ENCODE measurements at places on chromosomes 11 and 22.

GRCh38 chr11:122048401-122048800 is 67.6 kb downstream of the BLID start:
- no peak for DNase-seq

GRCh38 chr22:32422062-32422461 is 10.0 kb upstream of the RTCB start:
- no peak for DNase-seq

GRCh38 chr11:119496469-119496868 is 73.5 kb upstream of the THY1 start:
- no peak for DNase-seq

DNA sequence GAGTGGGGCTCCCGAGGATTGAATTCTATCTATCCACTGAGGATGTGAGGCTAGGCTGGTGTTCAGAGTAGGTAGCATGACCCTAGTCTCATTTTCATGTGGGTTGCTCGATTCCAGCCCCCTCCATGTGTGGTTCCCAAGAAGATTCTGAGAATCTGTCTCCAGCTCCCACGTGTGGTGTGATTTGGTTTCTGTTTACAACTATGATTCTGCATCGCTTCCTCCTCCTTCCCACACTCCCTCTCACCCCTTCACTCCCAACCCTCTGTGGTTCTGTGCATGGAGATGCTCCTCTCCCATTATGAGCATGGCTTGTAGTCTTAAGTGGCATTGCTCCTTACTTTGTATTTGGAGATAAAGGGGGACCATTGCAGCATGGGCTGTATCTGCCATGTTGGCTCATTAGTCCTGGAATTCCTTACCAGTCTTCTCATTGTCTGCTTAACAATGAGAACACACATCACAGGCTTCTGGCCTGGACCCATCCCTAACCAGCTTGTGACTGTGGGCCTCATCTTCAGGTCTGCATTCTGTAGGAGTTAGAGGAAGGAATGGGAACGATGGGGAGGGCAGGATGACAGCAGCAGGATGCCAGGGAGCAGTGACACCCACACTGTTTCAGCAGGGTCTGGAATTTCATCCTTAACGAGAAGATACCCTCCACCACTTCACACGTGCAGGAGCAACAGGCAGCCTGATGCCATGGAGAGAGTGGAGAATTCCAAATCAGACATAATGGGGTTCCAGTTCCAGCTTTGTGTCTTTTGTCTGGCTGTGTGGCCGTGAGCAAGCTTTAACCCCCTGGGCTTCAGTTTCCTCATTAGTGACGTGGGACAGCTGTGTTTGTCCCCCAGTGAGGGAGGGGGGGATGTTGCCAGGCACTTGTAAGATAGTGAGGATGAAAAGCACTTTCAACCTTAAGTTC is 86.0 kb downstream of the CCDC81 start:
- DNase-seq = no peak

DNA sequence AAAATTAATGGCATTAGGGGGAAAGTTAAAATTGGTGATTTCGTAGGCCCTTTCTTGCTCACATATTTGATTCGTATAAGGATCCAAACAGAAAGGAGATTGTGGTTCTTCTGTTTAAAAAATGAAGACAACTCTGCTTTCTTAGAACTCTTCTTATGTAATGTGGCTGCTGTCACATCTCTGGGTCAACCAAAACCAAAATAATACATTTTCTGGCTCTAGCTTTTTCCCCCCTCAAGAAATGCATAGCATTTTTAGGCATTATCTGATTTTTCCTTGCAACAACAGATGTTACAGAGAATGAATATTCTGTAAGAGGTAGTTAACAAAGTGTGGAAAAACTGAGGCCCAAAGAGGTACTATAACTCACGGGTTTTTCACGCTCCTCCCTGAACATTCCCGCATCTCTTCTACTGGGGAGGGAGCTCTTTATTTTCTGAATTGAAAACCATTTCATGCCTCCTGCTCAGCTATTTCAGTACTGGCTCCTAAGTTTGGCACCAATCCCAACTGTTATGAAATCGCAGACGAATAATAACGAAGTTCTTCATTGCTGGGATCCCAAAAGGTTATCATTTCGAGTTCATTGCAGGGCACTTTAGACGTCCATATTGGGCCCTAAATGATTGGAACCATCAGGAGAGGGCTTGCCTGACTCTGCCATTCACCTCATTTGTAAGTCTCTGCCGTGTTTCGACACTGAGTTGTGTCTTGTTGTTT is 17.1 kb downstream of the GRAP2 start:
- DNase-seq = no peak

DNA sequence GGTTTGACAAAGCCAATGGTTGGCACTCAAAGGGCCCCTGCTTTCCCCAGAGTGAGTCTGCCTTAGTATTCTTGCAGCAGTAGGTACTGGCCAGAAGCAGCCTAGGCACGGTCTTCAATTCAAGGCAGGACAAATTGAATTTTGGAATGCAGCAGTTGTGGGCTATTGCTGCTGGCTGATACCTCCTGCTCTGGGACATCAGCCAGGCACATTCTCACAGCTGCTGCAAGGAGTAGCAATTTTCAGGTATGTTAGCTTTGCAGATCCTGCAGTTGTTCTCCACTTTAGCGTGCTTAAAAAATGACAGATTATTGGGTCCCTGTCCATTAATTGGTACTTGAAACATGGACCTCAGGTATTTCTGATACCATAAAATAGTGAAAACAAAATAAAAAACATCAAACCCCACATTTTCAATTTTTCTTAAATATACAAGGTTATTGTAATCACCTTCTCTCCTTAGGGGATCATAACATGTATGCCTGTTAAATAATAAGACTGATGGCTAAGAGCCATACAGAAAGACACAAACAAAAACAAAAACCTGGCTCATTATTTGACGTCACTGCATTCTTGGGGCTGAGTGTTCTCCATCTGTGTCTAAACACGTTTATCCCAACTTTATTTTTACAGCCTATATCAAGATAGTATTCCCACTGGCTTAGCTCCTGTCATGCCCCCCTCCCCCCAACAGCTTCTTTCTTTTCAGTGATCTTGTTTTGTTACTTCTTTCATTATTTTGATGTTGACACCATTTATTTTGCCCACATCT is 85.1 kb upstream of the CARD18 start:
- no peak for DNase-seq

GRCh38 chr22:50102946-50103345 is 13.1 kb downstream of the MOV10L1 start:
- DNase-seq = peak; percentile 16

- no peak for DNase-seq
Measured at GRCh38 chr11:114984611-114985163, 306.4 kb downstream of the NXPE2 start.

GRCh38 chr11:67266449-67267187 is at the start of gene GRK2:
GRK2 (plus strand) TSS chr11:67266473; CDS start chr11:67266700, 227 bp downstream.
- peak; percentile 78 for DNase-seq

DNA sequence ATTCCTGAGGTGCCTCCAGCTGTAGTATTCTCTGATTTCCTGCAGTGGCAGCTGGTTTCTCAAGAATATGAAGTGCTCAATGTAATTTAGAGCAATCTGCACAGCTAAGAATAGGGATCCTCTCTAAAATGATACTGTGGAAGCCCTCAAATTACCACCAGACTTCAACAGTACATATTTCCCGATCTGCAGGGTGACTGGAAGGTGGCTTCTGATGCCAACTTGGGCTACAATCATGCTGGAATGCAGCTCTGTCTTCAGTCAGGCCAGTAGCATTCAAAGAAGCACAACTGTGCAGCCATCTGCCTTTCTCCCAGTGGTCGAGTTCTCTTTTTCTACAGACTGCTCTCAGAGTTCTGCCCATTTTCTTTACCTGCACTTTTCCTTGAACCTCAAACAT is 55.5 kb upstream of the CD5 start:
- no peak for DNase-seq

- DNase-seq = no peak
Measured at GRCh38 chr22:41579997-41580355, 9.7 kb downstream of the PMM1 start.

DNA sequence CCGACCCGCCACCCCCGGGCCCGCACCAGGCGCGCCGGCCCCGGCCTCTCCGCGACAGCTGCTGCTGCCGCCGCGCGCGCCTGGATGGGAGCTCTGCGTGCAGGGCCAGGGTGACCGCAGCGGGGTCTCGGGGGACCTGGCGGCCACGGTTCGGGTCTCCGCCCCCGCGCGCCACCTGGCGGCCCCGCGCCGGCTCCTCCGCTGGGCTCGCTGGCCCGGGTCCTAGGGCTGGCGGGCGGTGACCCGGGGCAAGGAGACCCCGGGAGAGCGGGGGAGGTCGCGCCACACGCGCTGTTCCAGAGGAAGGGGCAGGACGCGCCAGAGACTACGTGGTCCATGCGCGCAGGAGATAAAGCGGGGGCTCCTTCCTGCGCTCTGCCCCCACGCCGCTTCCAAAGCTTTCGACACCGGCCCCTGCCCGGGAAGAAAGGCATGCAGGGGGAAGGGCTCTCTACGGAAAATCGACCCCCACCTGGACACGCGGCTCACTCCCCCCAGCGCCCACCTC is 562 bp downstream of the SHANK2 start:
- DNase-seq = peak; percentile 68

- no peak for DNase-seq
Measured at GRCh38 chr11:117794772-117795629, 2.0 kb downstream of the DSCAML1 start.

DNA sequence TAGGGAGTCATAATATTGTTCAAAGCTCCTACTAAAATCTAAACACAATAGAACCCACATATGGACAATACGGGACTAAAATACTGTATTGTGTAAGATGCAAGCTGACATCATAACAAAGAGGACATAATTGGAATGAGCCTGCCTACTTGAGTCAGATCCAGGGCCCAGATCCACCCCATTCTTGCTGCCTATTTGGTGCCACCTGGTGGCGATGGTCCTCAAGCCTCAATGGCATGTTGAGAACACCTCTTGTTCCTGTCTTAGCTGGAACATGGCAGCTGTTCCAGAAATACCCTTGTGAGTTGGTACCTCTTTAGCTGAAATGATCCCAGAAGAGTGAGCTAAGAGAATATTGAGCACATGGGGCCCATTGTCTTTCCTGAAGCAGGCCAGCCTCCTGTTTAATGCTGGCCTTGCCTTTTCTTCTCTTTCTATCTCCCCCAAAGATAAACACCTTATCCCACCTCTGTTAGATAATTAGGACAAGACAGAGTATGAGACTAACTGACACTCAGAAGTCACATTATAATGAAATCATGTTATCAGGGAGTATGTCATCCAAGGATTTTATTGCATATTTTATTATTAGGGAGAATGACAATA is 680.9 kb upstream of the ANO5 start:
- peak; percentile 57 for DNase-seq

DNA sequence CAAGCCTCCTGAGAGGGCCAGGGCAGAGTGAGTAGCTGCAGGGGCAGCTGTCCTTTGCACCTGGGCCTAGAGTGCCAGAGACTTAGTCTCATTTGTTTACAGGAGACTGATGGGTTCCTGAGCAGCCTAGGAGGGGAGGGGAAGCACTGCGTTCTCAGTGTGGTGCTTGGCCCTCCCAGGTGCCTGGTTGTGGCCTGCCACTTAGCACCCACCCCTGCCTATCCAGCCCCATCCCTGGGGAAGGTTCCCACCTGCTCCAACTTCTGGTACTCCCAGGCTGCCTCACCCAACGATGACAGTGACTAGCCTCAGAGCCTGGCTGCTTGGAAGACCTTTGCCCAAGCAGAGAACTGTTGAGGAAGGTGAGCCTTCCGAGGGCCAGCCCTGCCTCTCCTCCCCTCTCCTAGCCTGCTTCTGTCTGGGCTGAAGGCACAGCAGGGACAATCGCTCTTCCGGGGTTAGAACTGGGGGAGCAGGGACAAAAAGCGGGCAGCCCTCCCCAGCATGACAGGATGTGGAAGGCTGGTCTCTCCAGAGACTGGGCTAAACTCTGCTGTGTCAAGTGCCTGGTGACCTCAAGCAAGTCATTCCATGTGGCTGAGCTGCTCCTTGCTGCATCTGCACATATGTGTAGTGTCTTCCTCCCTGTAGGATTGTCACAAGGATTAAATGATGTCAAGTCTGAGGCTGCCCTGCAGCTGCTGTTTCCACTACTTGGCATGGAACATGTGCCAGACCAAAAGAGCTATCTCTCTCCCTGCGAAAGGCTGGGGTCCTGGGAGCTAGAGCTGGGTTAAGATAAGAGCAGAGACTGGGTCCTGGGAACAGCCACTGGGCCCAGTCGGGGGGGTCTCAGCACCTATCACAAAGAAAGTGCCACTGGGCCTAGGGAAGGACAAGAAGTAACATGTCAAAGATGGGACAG is 9.9 kb downstream of the KCNQ1OT1 start:
- DNase-seq = no peak

GRCh38 chr11:35978183-35978582 is 34.3 kb downstream of the LDLRAD3 start:
- DNase-seq = no peak

GRCh38 chr11:1225386-1226225 is 2.7 kb downstream of the MUC5B start:
- DNase-seq = no peak

DNA sequence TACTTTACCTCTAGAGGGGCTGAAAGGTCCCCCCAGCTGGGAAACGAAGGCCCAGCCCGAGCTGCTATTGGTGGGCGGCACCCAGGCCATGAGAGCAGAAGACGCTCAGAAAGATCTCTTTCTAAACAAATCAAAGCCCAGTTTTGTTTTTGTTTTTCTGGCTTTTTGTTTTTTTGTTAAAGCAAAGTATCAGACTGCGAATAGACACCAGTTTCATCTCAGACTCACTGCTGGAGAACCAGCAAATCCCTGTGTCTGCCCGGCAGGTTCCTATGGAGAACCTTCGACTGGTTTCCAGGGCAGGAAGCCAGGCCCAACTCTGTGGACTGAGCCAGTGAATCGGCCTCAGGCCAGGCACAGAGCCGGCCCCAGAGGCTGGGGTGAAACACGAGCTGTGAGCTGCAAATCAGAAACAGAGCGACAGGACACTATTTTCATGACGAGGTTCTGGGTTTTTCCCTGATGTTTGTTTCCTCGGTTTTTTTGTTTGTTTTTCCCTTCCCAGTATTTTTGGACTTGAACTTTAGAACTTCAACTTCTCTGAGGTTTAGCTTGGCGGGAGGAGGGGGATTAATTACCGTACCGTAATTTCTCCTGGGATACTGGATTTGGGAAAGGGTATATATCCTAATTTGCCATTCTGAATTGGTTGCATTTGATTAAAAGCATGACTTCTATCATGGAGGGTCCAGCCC is 16.0 kb upstream of the B4GALNT4 start:
- no peak for DNase-seq

DNA sequence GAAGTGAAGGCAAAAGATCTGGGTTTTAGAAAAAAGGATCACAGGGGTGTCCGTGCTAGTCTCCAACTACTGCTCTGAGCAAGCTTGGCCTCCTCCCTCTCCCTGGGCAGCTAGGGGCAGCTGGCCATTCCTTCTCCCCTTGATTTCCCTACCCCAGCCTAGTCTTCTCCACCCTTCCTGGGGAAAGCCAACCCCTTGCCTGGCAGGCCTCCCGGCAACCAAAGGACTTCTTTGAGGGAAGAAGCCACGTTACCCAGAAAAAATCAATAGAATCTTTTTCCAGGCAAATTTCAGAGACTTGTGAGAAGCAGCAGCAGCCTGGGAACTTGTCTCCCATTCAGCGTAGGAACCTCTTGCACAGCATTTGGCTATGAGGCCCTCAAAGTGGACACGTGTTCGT is 91.5 kb downstream of the MIAT start:
- DNase-seq = no peak

All from HEK293T (cell line).